ENCODE measurements at places on chromosomes 11 and 22.

GRCh38 chr11:24421766-24422165 lies 75.1 kb upstream of the LUZP2 start:
- no peak for DNase-seq

- DNase-seq: no peak
These were observed 88.8 kb downstream of the ABTB2 start for GRCh38 chr11:34268906-34269430.

DNA sequence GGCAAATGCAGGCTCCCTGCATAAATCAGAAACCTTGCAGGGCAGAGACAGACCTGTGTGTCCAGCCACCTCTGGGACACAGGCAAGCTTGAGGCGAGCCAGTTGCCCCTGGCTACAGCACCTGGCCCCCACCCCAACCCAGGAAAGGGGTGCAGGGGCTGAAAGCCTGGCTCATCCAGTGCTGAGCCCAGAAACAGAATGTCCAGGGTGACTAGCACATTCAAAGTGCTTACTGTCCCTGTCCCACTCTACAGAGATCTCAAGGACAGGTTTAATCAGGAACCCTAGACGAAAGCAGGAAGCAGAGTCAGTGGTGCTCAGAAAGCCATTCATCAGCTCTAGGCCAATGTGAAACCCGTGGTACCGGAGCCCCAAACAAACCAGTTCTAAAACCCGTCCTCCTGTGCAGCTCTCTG lies 31.9 kb downstream of the PLEKHA7 start:
- DNase-seq: no peak

GRCh38 chr11:29751618-29752017 lies 265.2 kb downstream of the KCNA4 start:
- no peak for DNase-seq

DNA sequence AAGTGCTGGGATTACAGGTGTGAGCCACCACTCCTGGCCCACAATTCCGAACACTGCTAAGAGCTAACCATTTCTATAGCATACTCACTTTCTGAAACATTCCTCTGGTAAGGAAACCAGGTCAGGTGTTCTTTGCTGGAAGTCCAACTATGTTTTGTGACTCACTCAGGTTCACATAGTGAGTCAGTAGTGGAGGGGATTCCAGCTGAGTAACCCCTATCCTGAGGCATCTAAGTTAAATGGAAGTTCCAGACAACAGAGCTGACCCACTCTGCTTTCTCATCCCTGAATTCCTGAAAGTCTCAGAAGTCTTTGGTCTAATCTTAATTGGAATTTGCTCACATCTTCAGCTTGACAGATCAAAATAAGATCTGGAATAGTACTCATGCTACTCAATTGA lies 3.0 kb upstream of the CHRNA10 start:
- no peak for DNase-seq

GRCh38 chr22:46326066-46326680 lies 9.3 kb upstream of the TRMU start:
- DNase-seq: no peak

GRCh38 chr11:2661173-2662023 lies 38.4 kb downstream of the KCNQ1OT1 start:
- no peak for DNase-seq

GRCh38 chr22:20192972-20193760 lies 42.3 kb upstream of the CCDC188 start:
- DNase-seq: no peak

All from effector memory CD4-positive, alpha-beta T cell (primary cell).